ENCODE measurements at places on chromosomes 5 and 9. TPM values are rescaled to one million over a fixed set of nuclear protein-coding genes. Genes with fewer than 3 reads are reported as not detected.

Gene BASP1
- total RNA-seq = 0.49 TPM

Gene TMEM215
- not detected for total RNA-seq

DNA sequence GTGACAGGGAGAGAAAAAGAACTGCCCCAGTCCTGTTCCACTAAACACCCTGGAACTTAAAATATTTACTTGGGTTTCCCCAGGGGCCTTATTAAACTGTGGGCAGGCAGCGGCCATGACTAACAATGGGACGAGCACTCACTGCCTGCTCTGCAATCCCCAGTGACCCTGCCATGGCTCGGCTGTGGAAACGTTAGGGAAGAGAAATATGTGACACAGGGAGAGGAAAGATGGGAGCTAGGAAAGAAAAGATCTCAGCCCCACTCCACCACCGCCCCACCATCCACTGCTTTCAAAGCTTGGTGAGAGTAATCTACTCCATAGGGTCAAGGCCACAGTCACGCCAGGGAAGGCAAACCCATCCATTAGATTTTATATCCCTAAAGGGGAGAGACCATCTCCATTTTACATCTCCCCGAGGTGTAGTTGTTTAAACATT, 117.6 kb downstream of the EFNA5 start:
- DNase-seq = no peak
- H3K27me3 ChIP-seq = no peaks in the 10 kb centered on the region
- no peak overlapping the region for H3K27ac ChIP-seq
- no peaks in the 10 kb centered on the region for H3K4me1 ChIP-seq
- no peak overlapping the region for H3K4me3 ChIP-seq

DNA sequence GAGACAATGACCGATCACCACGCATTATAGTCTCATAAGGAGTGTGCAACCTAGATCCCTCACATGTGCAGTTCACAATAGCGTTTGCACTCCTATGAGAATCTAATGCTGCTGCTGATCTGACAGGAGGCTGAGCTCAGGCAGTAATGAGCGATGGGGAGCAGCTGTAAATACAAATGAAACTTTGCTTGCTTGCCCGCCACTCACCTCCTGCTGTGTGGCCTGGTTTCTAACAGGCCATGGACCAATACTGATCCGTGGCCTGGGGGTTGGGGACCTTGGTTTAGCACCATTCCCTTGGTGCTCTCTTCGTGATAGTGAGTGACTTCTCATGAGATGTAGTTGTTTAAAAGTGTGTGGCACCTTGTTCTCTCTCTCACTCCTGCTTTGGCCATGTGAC, 50.2 kb downstream of the PRLR start:
- DNase-seq = no peak
- H3K4me1 ChIP-seq = no peaks in the 10 kb centered on the region
- H3K27me3 ChIP-seq = no peaks in the 10 kb centered on the region
- H3K36me3 ChIP-seq = no peaks in the 10 kb centered on the region
- no peak overlapping the region for H3K4me3 ChIP-seq

DNA sequence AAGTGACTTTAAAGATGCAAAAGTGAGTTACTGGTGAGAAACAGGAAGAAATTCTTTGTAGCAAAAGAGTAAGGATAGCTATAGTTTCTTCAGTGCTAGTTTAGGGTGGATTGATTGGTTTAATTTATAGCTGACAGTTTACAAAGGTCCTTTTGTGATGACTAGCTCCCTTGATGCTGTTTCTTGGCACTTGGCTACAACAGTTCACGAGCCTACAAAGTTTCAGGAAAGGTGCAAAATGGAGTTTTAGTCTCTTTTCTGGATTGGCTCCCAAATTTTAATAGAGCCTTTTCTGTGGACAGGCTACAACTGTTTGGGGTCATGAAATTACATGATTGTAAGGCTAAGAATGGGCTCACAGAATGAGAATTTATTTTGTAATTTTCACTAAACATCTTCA, 40.9 kb upstream of the BNIP1 start:
- DNase-seq = no peak
- H3K4me1 ChIP-seq = peaks cover 15% of the 10 kb centered on the region
- no peak overlapping the region for H3K4me3 ChIP-seq
- H3K27ac ChIP-seq = no peak overlapping the region
- H3K27me3 ChIP-seq = no peaks in the 10 kb centered on the region

- H3K27me3 ChIP-seq = no peaks in the 10 kb centered on the region
- no peak for DNase-seq
- H3K4me3 ChIP-seq = no peak overlapping the region
- no peaks in the 10 kb centered on the region for H3K36me3 ChIP-seq
These were observed 21.4 kb downstream of the ALDH1A1 start for GRCh38 chr9:72931437-72931836.

- no peaks in the 10 kb centered on the region for H3K36me3 ChIP-seq
- DNase-seq = no peak
- H3K4me3 ChIP-seq = no peak overlapping the region
- no peak overlapping the region for H3K27ac ChIP-seq
These were observed 109.0 kb downstream of the FAM174A start for GRCh38 chr5:100644185-100644584.

- peaks cover 25% of the 10 kb centered on the region for H3K4me1 ChIP-seq
- H3K27ac ChIP-seq = peak overlapping the region; percentile 32
- H3K36me3 ChIP-seq = no peaks in the 10 kb centered on the region
- no peak for DNase-seq
- peak overlapping the region; percentile 76 for H3K4me3 ChIP-seq
These were observed 1.3 kb downstream of the ZBTB34 start for GRCh38 chr9:126861707-126862103.

GRCh38 chr5:173735184-173735583, 118.7 kb upstream of the BOD1 start:
- H3K4me1 ChIP-seq = no peaks in the 10 kb centered on the region
- no peak overlapping the region for H3K4me3 ChIP-seq
- H3K27me3 ChIP-seq = no peaks in the 10 kb centered on the region
- H3K36me3 ChIP-seq = no peaks in the 10 kb centered on the region
- no peak overlapping the region for H3K27ac ChIP-seq
- DNase-seq = no peak

DNA sequence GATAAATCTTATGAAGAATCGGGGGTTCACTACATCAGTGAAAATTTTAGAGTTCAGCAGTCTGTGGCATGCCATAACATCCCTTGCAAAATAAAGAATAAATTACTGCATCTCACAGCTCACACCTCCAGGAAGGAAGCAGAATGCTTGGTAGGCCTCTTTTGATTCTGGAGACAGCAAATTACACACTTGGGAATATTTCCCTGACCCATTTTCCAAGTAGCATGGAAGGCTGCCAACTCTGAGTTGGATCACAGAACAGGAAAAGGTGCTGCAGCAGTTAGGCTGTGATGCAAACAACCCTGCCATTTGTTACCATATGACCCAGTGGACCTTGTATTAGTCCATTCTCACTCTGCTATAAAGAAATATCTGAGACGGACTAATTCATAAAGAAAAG, 293.5 kb downstream of the ASTN2 start:
- no peak overlapping the region for H3K4me3 ChIP-seq
- H3K4me1 ChIP-seq = no peaks in the 10 kb centered on the region
- no peak for DNase-seq
- H3K27ac ChIP-seq = no peak overlapping the region
- H3K27me3 ChIP-seq = no peaks in the 10 kb centered on the region

- no peaks in the 10 kb centered on the region for H3K4me1 ChIP-seq
- DNase-seq = no peak
- no peak overlapping the region for H3K4me3 ChIP-seq
- H3K27me3 ChIP-seq = no peaks in the 10 kb centered on the region
- no peak overlapping the region for H3K27ac ChIP-seq
- no peaks in the 10 kb centered on the region for H3K36me3 ChIP-seq
These were observed 80.6 kb downstream of the HINT1 start for GRCh38 chr5:131084436-131084835.

DNA sequence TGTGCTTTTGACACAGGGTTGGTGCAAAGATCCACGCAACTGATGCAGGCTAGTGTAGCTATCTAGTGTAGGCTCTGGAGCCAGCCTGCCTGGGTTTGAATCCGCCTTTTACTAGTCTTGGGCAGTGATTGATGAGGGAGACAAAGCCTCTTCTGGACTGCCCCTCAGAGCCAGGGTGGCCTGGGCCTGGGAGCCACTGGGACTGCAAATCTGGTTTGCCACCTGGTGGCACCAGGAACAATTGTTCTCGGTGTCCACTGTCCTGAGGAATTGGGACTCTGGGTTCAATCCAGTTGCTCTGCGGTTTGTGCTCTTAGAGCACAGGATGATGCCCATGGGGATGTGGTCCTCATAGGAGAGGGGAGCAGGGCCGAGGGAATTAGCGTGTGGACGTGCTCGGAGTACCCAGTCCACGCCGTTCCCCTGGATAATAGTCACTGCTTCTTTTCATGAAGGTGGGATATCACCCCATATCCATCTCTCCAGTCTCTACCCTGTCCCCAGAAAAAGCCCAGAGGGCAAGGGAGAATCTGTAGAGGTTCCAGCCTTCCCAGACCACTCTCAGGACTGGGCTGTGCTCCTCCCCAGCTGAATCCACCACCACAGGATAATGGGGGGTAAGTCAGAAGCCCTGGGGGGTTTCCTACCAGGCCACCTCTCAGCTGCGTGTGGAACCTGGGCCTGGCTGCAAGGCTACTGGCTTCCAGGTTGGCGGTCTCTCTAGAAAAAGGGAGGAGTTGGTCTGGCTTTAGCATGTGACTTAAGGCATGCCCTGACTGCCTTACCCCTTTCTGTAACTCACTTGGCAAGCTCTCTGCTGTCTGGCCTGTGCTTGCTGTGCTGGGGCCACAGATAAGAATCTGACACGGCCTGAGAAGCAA, 1.9 kb downstream of the B4GALT7 start:
- H3K27ac ChIP-seq = no peak overlapping the region
- DNase-seq = no peak
- no peaks in the 10 kb centered on the region for H3K27me3 ChIP-seq
- no peak overlapping the region for H3K4me3 ChIP-seq
- peaks cover 16% of the 10 kb centered on the region for H3K4me1 ChIP-seq
- no peaks in the 10 kb centered on the region for H3K36me3 ChIP-seq

DNA sequence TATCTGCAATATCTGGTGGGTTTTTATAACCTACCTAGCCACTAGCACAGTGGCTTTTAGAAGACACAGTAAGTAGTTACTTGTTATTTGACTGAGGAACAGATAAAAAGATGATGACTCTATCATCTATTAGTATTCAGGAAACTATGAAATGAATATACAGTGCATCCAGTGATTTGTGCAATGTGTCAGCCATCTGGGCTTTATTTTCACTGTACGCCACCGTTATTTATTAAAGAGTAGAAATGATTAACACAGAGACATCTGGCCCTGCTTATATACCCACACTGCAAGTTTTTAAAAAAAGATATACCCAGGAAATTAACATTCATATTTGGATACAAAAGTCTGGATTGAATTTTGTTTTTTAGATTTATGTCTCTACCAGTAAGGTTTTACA, 408.4 kb downstream of the PDE4D start:
- DNase-seq = no peak
- H3K27ac ChIP-seq = no peak overlapping the region
- H3K36me3 ChIP-seq = no peaks in the 10 kb centered on the region

Measured in CD8-positive, alpha-beta memory T cell (primary cell).